ENCODE measurements at places on chromosomes 5 and 9.
A peak's percentile ranks its signal among the peaks of the same experiment; 100 is the strongest.

- DNase-seq = peak; percentile 43
Measured at GRCh38 chr5:108681079-108681921, 66.4 kb upstream of the FER start.

GRCh38 chr5:129392681-129393080, 67.4 kb upstream of the ADAMTS19 start:
- DNase-seq = no peak

DNA sequence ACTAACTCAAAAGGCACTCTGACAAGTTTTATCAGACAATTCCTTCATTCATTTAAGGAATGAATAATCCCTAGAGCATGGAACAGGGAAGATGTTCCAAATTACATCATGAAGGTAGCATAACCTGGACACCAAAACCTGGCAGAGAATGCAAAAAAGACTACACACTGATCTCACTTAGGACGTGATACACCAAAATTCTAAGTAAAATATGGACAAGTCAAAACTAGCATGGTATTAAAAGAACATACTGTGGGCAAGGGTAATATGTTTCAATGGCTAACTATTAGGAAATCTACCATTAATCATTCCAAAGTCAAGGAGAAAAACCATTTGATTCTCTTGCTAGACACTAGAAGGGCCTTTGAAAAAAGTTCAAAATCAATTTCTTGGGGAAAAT, 176.5 kb downstream of the HSPA4 start:
- DNase-seq = no peak

DNA sequence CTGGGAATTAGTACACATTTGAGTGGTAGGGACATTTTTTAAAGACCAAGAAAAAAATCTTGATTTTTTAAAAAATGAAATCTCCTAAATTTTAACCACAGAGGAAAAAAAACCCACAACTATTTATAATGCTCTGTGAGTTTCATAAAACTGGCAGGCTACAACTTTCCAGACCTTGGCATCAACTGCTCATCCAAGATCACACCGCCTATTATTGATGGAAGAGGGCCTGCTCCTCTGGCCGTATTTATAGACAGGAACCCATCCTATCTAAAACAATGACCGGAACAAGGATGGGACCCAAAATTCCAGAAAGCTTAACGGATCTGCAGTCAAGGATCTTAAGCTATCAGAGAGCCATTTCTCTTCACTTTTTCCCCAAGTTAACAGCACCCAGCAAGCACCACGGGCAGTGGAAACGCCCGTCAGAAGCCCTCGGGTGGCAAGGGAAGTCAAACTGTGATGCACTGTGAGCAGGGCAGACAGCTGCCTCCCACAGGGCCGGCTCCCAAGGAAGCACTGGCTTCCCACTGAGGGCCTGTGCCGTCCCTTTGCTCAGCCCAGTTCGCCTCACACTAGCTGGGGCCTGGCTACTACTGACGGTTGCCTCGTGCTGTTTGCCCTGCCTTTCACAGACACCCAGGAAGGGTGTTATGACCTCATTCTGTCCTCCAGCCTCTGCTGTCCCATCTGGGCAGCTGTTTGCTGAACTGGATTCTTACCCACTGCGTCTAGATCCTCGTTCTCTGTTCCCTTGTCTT, 62.8 kb downstream of the CDC14B start:
- no peak for DNase-seq

GRCh38 chr5:54883374-54884194, 101.8 kb downstream of the ESM1 start:
- peak; percentile 80 for DNase-seq

GRCh38 chr5:154395407-154396106, 50.2 kb upstream of the SAP30L start:
- DNase-seq = no peak

Data from testis (tissue), 5 donors.